ENCODE measurements at places on chromosomes 11 and 22. TPM values are rescaled to one million over a fixed set of nuclear protein-coding genes. Genes with fewer than 3 reads are reported as not detected.

- DNase-seq, result no peak
Measured at GRCh38 chr11:57709802-57710367, 2.1 kb downstream of the MED19 start.

DNA sequence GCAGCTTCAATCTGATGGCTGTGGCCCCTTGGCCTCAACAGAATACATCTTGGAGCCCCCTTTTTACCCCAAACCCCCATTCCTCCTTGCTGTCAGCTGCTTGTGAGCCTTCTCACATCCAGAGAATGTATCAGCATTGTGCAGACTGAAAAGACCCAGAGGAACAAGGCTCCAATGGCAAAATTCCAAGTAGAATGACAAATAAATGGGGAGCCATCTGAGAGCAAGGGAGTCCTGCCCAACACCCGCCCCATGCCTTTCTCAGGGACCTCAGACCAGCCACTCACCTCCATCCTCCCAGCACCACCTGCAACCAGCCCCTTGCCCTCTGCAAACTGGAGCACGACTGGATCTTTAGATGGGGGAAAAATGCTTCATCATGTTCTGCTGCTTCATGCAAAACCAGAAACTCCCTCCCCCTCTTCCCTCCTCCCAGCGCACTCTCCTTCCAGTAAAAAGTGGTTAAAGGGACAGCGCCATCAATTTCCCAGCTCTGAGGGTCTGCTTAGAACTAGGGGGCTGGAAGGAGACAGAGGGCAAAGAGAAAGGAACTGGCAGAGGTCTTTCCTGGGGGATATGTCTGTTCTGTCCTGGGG lies 2.2 kb upstream of the NEFH start:
- DNase-seq, result no peak

- no peak for DNase-seq
Measured at GRCh38 chr11:66720899-66721470, 8.0 kb downstream of the SPTBN2 start.

- no peak for DNase-seq
Measured at GRCh38 chr11:102560555-102561011, 30.0 kb upstream of the MMP7 start.

DNA sequence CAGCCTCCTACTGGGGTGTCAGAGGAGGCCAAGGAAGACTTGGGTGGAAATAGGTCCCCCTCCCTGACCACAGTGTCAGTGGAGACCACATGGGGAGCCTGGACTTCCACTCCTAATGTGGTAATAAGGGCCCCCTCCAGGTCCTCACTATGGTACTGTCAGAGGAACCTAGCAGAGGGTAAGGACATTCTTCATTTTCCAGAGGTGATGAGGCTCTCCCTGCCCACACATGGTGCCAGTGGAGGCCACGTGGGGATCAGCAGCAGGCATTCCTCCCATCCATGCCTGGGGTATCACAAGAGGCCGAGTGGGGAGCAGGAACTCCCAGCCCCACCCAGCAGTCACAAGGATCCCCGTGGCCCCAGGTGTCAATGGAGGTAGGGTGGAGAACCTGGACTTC lies 6.5 kb upstream of the CLDN5 start:
- no peak for DNase-seq

- no peak for DNase-seq
Measured at GRCh38 chr22:49368221-49368975, 459.3 kb downstream of the BRD1 start.

GRCh38 chr11:29755474-29755873 lies 261.4 kb downstream of the KCNA4 start:
- no peak for DNase-seq

- DNase-seq, result no peak
Measured at GRCh38 chr11:15938121-15938611, 418.2 kb downstream of the SOX6 start.

GRCh38 chr11:112025707-112026106 lies 499 bp downstream of the DLAT start:
- DNase-seq, result no peak

- DNase-seq, result no peak
Measured at GRCh38 chr11:75345455-75346160, 5.9 kb downstream of the ARRB1 start.

- DNase-seq, result no peak
Measured at GRCh38 chr11:16964501-16964900, 49.7 kb downstream of the PLEKHA7 start.

DNA sequence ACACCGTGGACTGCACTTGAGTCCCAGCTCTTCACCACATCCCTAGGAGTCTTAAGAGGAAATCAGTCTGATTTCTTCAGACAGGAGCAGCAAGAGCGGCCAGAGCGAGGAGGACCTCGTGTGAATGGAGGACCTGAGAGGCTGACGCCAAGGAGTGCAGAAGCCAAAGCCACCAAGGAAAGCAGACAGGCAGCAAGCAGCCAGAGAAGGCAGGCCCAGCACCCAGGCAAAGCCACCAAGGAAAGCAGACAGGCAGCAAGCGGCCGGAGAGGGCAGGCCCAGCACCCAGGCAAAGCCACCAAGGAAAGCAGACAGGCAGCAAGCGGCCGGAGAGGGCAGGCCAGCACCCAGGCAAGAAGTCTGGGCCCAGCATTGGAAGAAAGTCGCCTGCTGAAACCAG lies 11.8 kb downstream of the CYB561A3 start:
- no peak for DNase-seq

DNA sequence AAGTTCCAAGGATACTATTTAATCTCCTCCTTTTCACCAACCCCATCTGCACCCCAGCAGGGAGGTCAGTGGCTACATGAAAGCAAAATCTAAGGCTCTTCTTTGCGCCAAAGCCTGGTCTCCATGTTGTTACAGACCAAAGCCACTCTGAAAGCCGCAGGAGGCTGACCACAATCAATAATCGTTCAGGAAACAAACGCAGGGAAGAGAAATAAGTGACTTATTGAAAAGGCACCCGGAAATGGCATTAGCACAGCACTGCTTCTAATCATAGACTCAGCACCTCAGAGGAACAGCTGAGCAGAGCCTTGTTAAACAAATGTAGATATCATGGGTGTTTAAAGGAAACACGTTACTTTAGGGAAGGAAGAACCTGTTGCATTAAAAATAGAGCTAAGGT lies 183.9 kb downstream of the KIRREL3 start:
- DNase-seq, result no peak

- no peak for DNase-seq
Measured at GRCh38 chr11:118232659-118233058, 7.8 kb upstream of the JAML start.

MPEG1 gene
- total RNA-seq, result 0.05 TPM

PELI3 gene
- total RNA-seq, result 14.6 TPM

ADAMTS15 gene
- not detected for total RNA-seq

All from activated T-helper 2 cell treated with anti-CD3 and anti-CD28 coated beads, Interferon-gamma antibody, Interleukin-2, Interleukin-4, amounts not matched to agents 10 μg/mL and 5 μg/mL and 100 μg/mL, durations not matched to agents 14 hours and 24 hours and 36 hours (primary cell).